MV-4-11 (cell line): ENCODE measurements at places on chromosomes 2 and 18.

DNA sequence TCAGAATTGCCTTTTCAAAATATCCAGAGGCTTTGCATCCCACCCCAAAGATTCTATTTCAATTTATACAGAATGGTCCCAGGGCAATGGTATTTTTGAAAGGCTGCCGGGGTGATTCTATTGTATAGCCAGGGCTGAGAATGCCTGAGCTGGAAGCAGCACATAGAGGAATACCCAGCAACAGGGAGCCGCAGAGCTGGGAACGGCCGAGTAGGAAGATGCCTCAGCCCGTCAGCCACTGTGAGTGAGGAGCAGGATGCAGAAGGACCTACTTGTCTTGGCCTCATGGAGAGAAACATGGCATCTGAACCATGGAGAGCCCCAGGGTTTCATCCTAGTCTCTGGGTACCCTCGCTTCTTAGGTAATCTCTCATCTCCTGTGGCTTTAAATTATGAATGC is 170.8 kb upstream of the FHL2 start:
- DNase-seq, result no peak

- peak; percentile 69 for DNase-seq
Observed at GRCh38 chr2:83022631-83023210, 1436.4 kb downstream of the SUCLG1 start.

GRCh38 chr2:181052523-181052891 is 72.1 kb downstream of the UBE2E3 start:
- DNase-seq, result no peak

- no peak for DNase-seq
Observed at GRCh38 chr2:217839073-217839749, 163.6 kb downstream of the TNS1 start.

- DNase-seq, result peak; percentile 82
Observed at GRCh38 chr2:180652794-180653193, 327.6 kb upstream of the UBE2E3 start.

DNA sequence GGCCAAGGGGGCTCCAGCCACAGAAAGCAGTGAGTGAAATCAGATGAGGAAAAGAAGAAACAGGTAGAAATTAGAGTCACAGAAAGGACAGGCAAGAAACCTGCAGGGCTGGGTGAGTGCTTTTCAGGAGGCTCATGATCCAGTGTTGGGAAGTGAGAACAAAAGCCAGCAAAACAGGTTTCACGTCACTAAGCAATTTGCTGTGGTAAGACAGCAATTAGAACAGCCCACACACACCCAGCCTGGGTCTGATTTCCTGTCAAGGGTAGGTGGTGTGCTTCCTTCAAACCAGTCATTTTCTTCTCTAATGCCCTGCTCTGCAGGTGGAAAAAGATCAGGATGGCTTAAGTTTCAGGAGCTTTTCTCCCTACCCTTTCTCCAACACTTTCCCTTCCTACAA is 52.9 kb upstream of the XDH start:
- DNase-seq, result no peak
